Activated CD8-positive, alpha-beta memory T cell treated with anti-CD3 and anti-CD28 coated beads for 24 hours (primary cell): ENCODE measurements at places on chromosomes 3 and 15.

GRCh38 chr15:82843566-82843965 lies 34.1 kb downstream of the WHAMM start:
- DNase-seq, result no peak

- no peak for DNase-seq
Observed at GRCh38 chr3:13598926-13599886, 50.3 kb downstream of the FBLN2 start.

- no peak for DNase-seq
Observed at GRCh38 chr3:129054605-129055104, 5.9 kb upstream of the GP9 start.

DNA sequence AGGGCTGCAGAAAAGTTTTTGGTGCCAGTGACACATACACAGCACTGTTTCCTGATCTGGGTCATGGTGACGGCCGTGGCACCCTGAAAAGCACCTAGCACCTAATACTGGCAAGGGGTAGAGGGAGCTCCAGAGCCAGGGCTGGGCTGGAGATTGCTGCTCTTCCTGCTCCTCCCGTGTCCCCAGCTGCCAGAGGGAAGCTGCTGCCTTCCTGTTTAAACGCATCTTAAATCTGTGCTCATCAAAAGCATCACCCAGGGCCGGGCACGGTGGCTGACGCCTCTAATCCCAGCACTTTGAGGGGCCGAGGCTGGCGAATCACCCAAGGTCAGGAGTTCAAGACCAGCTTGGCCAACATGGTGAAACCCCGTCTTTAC lies 156.7 kb upstream of the MEF2A start:
- no peak for DNase-seq

DNA sequence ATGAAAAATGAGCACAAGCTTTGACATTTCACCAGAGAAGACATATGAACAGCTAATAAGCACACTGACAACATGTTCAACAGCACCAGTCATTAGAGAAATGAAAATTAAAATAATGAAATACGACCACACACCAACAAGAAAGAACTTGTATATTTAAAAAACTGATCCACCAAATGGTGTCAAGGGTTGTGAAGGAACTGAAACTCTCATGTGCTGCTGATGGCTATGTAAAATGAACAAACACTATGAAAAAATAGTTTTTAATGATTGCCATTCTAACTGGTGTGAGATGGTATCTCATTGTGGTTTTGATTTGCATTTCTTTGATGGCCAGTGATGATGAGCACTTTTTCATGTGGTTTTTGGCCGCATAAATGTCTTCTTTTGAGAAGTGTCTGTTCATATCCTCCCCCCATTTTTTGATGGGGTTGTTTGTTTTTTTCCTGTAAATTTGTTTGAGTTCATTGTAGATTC lies 193.8 kb downstream of the SCAPER start:
- DNase-seq, result no peak

GRCh38 chr15:36178303-36178633 lies 401.2 kb upstream of the CDIN1 start:
- no peak for DNase-seq
